ENCODE measurements at places on chromosomes 6 and 20.

DNA sequence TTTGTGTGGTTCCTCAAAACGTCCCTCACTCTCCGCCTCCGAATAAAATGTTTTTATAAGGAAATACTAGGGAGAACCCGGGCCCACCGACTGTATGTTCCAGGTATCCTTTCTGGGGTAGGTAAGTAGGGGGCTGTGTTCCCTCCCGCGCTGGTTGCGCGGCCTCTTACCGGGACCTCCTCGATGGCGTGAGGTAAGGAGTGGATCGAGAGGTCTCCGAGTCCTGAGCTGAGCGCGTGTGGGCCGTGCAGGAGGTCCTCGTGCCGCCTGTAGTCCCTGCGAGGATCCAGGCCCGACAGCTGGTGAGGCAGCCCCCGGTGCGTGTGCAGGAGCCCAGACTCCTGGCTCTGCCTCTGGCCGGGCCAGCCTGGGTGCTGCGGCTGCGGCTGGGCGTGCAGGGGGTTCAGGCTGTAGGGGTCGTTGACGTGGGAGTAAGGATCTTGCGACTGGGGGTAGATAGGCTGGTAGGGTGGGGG, 5.1 kb downstream of the TFAP2A start:
- DNase-seq = peak; percentile 79

- DNase-seq = no peak
Observed at GRCh38 chr6:150229436-150230163, 86.8 kb downstream of the PPP1R14C start.

DNA sequence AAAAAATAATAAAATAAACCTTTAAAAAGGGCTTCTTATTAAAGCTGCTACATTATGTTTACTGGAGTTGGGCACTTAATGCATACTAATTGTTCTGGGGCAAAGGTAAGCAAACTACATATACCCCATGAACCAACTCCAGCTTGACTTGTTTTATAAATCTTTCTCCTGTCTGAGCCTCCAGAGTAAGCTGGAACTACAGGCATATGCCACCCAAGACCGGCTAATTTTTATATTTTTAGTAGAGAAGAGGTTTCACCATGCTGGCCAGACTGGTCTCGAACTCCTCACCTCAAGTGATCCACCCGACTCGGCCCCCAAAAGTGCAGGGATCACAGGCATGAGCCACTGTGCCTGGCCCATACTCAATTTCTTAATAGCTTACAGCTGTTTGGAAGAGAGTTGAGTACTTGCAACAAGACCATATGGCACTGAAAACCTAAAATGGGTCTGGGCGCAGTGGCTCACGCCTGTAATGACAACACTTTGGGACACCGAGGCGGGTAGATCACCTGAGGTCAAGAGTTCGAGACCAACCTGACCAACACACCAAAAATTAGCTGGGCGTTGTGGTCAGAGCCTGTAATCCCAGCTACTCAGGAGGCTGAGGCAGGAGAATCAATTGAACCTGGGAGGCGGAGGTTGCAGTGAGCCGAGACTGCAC, 19.9 kb downstream of the ROMO1 start:
- DNase-seq = no peak

DNA sequence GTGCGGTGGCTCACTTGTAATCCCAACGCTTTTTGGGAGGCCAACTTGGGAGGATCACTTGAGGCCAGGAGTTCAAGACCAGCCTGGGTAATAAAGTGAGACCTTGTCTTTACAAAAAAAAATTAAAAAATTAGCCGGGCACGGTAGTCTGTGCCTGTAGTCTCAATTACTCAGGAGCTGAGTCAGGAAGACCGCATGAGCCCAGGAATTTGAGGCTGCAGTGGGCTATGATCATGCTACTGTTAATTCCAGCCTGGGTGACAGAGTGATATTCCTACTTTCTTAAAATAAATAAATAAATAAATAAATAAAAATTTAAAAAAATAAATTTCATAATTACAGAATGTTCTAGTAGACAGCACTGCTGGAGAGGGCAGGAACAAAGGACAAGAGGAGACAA, 62.4 kb downstream of the DST start:
- DNase-seq = no peak

DNA sequence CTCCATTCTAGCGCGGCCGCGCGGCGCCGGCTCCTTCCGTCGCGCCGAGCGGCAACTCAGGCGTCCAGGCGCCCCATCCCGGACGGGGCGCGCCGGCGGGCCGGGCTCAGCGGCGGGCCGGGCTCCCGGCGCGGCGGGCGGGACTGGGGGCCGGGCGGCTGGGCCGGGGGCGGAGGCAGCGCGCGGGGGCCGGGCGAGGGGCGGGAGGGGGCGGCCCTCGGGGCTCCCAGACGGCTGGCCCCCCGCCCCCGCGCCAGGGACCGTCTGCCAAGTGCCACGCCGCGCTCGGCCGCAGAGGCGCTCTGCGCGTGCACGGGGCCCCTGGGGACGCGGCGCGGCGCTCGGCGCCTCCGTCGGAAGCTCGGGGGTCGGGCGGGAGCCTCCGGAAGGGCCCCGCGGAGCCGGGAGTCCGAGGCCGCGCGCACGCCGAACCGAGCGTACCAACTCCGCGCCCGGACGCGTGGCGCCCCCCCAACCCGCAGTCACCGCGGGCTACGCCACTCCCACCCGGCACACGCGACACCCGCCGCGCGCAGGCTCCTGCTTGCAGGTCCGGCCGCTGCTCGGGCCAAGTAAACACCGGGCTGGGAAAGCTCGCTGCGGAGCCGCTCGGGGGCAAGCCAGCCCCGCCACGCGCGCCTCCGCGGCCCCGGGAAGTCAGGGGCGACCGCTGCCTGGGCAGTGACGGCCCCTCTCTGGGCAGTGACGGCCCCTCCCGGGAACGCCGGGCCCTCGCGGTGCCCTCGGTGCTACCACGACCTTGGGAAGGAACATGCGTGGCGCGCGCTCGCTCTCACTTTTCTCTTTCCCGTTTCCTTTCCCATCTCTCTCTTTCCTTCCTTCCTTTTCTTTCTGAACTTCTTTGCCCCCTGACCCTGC, at the start of gene PREX1:
PREX1 (minus strand) TSS at position 145 of the 879 bp plus-strand sequence; CDS start at position 6, 139 bp downstream.
- no peak for DNase-seq

Measured in OCI-M1 (cell line).